ENCODE measurements at places on chromosomes 7 and 10.

- DNase-seq, result no peak
These were observed 213.4 kb downstream of the PPP1R3A start for GRCh38 chr7:113705439-113705838.

DNA sequence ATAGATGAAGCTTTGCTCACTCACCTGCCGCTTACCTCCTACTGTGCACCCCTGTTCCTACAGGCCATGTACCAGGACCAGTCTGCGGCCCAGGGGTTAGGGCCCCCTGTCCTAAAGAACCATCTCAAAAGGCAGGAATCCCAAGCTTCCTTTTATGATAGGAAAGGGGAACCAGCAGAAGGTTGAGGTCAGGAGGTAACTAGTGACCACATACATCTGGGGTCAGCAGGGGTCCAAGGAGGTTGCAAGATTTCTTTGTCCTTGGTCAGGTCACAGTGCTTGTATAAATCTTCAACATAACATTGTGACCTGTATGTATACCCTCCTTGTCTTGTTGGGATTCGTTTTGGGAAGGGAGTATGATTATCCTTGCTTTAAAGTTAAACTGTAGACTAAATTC lies 73.8 kb downstream of the OAT start:
- no peak for DNase-seq

GRCh38 chr10:132412316-132413192 lies 15.6 kb downstream of the PWWP2B start:
- DNase-seq, result no peak

GRCh38 chr7:158120716-158121115 lies 466.9 kb downstream of the PTPRN2 start:
- no peak for DNase-seq

GRCh38 chr10:7948371-7949000 lies 106.0 kb upstream of the GATA3 start:
- DNase-seq, result no peak

- DNase-seq, result no peak
These were observed 864.9 kb upstream of the ZWINT start for GRCh38 chr10:57225920-57226319.

DNA sequence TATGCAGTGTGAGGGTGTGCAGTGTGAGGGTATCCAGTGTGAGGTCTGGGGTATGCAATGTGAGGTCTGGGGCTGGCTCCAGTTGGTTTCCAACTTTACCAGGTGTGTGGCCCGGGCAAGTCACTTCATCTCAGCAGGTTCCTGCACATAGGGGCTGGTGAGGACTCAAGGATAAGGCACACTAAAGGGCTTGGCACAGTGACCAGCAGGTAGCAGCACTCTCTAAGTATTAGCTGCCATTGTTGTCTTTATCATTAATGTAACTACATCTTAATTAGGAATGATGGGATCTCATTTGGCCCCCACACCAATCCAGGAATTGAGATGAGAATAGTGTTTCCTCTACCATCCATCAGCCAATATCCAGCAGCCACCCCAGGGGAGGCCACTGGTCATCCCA lies 117.3 kb downstream of the KCNMA1 start:
- no peak for DNase-seq

GRCh38 chr10:113241599-113242360 lies 291.7 kb downstream of the TCF7L2 start:
- DNase-seq, result no peak
